ENCODE measurements at places on chromosomes 11 and 22.

- DNase-seq: no peak
These were observed 18.8 kb downstream of the XKR3 start for GRCh38 chr22:16806401-16806800.

DNA sequence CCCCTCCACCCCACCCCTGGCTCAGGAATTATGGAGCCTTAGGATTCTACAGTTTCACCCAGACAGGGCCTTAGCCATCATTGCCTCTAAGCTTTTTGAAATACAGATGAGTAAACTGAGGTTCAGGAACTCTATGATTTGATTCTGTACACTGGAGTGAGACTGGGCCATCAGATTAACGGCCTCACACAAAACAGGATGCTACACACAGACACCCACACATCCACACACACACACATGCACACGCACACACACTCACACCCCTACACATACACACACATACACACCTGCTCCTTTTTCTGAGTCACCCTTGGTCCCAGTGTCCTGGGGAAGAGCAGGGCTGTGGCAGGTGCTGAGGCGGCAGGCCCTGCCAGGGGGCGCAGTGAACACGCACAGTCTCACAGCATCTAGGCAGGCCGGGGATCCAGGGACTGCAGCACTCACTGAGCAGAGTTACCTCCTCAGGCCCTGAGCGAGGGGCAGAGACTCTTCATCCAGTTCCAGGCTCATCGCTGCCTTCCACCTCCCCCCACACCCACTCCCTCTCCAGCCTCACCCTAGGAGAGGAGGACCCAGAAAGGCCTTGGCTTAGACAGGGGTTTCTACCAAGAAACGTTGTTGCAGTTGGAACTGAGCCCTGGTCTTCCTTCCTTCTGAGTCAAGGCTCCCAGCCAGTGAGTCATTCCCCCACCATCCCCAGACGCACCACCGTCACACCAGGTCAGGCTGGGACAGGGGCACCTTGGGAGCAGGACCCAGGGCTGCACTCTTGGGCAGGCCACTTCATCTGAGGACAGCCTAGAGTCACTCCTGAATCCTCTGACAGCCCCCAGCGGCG is 89.8 kb upstream of the PARVA start:
- DNase-seq: no peak

GRCh38 chr22:29604076-29604360 is 585 bp downstream of the NF2 start:
- DNase-seq: no peak

GRCh38 chr11:64025205-64025604 is 10.5 kb upstream of the FLRT1 start:
- no peak for DNase-seq

- no peak for DNase-seq
These were observed 82.7 kb downstream of the FBLN1 start for GRCh38 chr22:45585437-45585755.

- no peak for DNase-seq
These were observed 19.0 kb downstream of the LINC01488 start for GRCh38 chr11:69500285-69501120.

- no peak for DNase-seq
These were observed 35.0 kb upstream of the MAPK1 start for GRCh38 chr22:21902296-21903087.

GRCh38 chr22:42905217-42905616 is 48.1 kb upstream of the ARFGAP3 start:
- no peak for DNase-seq

DNA sequence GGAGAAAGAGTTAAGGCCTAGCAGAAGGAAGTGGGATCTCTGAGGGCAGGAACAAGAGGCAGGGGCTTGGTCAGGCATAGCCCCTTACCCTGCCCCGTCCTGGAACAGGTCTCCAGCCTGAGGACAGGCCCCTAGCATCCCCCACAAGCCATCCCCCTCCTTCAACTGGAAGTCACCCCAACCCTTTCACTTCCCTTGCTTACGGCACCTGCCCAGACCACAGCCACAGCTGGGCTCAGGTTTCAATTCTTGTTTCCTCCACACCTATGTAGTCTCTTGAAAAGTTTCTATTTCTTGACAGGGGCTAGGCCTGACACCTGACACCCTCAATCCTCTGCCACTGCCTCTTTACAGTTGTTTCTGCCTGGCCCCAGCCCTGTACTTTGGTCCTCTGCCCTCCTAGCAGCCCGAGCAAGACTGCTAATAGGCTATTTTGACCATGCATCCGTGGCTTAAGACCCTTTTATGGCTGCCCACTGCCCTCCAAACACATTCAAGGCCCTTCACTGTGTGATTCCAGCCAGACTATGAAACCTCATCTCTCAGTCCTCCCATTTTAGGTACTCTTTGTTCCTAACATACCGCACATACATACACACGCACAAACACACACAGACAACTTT is 10.9 kb upstream of the FCHSD2 start:
- no peak for DNase-seq

- DNase-seq: no peak
These were observed 14.6 kb downstream of the NF2 start for GRCh38 chr22:29617922-29618629.

- DNase-seq: no peak
These were observed 6.4 kb downstream of the FGF19 start for GRCh38 chr11:69697469-69697843.

GRCh38 chr11:43316451-43316850 is 4.7 kb downstream of the API5 start:
- DNase-seq: no peak

- DNase-seq: no peak
These were observed 41.1 kb downstream of the OSBP start for GRCh38 chr11:59574467-59574866.

DNA sequence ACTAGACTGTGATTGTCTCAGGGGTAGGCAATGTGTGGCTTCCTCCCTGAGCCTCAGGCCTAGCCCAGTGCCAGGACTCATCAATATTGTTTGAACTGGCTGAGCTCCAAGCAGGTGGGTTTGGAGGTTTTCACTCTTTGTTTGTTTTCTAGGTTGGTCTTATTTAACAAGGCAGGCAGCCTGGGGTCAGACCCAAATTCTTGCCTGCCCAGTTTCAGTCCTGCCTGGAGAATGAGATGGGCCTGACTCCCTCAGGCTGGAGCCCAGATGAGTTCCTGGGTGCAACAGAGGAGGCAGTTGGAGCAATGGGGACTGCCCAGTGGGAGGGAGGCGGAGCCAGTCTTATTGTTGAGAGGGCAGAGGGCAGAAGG is 28.3 kb upstream of the TP53I11 start:
- no peak for DNase-seq

DNA sequence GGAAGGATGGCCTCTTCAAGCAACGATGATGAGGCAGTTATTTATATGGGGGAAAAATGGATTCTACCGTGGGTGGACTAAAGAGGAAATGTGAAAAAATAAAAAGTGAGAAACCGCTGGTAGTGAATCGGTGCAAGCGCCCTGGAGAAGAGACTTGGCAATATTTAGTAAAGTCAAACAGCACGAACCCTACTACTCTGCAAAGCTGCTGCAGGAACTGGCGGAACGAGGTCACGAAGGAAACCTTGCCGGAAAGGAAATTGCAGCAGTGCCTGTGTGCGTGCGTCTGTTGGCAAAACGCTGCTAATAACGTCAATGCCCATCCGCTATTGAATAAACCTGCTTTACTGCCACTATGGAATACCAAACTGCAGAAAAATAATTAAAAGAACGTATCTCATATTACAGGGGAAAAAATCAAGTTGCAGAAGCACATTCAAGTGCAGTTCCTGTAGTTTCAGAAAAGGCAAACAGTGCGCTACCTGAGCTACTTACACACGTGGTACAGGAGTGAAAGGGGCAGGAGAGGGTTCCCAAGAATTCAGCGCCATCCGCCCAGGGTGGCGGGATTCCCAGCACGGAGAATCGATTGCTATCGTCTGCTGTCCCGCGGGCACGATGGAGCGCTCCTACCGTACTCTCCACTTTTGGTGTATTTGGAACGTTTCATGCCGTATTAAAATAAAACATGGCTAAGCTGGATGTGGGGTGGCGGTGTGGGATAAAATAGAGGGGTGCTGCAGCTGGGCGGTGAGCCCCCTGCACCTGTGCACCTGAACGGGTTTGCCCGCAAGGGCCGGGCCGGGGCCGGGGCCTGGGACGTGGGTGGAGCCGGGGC is 585 bp upstream of the NADSYN1 start:
- peak; percentile 25 for DNase-seq

DNA sequence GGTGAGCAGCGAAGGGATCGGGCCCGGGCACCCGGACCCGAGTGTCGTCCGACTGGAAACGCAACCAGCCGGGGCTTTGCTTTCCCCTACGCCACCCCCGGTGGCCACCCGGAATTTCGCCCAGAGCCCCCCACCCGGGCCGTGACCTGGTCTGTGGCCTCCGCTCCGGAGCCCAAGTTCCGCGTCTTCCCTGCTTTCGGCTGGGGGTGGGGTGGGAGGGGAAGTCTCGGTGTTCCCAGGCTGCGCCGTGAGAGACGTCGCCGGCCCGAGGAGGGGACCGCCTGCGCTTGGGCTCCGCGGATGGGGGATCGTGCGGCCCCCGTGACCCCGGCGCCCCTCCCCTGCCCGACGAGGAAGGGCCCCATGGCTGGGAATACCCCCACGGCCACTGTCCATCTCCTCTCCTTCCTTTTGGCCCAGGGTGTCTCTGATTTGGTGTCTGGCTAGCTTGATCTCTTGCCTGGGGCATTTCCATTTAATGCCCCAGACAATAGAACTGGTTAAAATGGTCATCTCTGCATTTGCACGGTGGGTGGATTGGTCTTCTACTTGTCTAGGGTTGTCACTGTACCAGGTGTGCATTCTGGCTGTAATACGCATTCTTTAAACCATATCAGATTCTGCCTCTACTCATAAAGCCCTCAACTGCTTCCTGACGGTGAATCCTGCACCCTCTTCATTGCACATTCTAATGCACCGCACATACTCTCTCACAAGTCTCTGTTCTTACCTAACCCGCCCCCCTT is 789 bp downstream of the SIK2 start:
- peak; percentile 43 for DNase-seq

- no peak for DNase-seq
These were observed 39.5 kb downstream of the CTNND1 start for GRCh38 chr11:57801183-57801485.

- no peak for DNase-seq
These were observed 7.6 kb downstream of the FXYD2 start for GRCh38 chr11:117816846-117817367.

- DNase-seq: no peak
These were observed 512.3 kb upstream of the RAG2 start for GRCh38 chr11:37110385-37110784.

DNA sequence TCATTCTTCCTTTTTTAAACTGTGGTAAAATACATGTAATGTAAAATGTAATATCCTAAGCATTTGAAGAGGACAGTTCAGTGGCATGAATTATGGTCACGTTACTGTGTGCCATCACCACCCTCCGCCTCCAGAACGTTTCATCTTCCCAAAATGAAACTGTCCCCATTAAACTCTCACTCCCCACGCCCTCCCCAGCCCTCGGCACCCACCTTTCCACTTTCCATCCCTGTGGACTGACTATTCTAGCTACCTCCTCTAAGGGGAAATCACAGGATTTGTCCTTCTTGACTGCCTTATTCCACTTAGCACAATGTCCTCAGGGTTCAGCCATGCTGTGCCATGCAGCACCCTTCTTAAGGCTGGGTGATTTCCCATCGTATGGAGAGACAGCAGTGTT is 1509.5 kb downstream of the BRD1 start:
- DNase-seq: no peak

- DNase-seq: no peak
These were observed 2.1 kb upstream of the CLCF1 start for GRCh38 chr11:67375320-67376055.

DNA sequence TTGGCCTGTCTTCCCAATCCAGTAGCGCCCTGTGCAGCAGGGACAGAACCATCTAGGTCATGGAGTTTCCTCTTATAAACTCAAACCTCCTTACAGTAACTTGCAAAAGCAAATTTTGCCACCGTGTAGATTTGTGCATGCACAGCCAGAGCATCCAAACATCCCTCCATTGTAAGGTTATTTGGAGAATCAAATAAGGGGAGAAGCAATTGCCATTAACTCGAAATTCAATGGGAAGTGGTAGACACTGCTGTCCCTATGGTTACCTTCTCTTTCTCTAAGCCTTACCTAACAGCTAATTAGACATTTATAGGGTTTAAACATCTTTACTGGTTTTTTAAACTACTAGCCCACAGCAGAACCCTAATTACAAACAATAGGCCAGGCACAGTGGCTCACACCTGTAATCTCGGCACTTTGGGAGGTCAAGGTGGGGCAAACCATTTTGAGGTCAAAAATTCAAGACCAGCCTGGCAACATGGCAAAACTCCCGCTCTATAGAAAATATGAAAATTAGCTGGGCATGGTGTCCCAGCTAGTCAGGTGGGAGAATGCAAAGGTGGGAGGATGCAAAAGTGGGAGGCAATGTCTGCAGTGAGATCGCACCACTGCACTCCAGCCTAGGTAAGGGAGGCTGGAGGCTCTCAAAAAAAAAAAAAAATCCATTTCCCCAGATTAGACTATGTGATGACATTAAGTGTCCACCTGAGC is 6.6 kb downstream of the HSPA8 start:
- no peak for DNase-seq

GRCh38 chr11:130308886-130309285 is 5.8 kb downstream of the ZBTB44 start:
- DNase-seq: no peak

DNA sequence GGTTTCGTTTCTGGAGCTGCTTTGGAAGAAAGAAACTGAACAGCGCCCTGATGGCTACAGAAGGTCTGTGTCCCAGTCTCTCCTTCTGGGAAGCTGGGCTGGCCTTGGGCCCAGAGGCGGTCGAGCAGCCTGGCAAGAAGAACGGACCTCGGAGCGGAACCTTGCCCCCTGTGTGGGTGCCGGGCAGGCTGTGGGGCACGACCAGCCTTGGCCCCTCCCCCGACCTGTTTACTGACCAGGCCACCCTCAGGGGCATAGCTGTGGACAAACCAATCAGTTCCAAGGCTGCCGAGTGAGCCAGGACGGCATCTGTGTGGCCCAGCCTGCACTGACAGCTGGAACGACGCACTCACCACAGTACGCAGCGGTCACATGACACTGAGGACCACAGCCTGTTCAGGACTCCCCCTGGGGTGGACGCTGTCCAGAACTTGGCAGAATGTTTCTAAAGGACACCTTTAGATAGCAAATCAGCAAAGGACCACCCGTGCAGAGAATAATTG is 7.2 kb downstream of the PIM3 start:
- peak; percentile 69 for DNase-seq

DNA sequence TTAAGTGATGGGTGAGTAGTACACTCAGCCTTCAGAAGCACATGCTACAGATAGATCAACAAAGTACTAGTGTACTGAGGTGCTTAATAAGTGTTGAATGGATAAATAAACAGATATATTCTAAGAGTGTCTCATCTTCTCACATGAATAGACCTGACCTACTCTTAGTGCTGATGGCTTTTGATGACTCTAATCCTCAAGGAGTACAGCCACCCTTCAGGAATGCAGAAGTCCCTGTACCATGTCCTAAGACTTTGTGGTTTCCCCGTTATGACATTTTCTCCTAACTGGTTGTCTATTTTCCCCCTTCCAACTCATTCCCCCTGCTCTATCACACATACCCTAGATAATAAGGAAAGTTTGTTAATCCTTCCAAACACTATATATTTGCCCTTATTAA is 61.6 kb downstream of the C11orf65 start:
- DNase-seq: no peak

All from hypothalamus (tissue), 51 donors.